Neural crest cell (in vitro differentiated cells): ENCODE measurements at places on chromosomes 11 and 22.

GRCh38 chr22:42623756-42624441, 9.2 kb upstream of the POLDIP3 start:
- DNase-seq, result no peak

DNA sequence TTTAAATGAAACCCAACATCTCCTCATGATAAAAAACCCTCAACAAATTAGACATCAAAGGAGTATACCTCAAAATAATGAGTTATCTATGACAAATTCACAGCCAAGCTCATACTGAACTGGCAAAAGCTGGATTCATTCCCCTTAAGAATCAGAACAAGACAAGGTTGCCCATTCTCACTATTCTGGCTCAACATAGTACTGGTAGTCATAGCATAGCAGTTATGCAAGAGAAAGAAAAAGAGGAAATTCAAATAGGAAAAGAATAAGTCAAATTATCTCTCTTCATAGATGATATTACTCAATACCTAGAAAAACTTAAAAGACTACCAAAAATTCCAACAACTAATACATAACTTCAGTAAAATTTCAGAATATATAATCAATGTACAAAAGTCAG, 29.4 kb upstream of the XKR3 start:
- DNase-seq, result no peak

- no peak for DNase-seq
Observed at GRCh38 chr11:81494431-81494830, 1239.2 kb downstream of the FAM181B start.

DNA sequence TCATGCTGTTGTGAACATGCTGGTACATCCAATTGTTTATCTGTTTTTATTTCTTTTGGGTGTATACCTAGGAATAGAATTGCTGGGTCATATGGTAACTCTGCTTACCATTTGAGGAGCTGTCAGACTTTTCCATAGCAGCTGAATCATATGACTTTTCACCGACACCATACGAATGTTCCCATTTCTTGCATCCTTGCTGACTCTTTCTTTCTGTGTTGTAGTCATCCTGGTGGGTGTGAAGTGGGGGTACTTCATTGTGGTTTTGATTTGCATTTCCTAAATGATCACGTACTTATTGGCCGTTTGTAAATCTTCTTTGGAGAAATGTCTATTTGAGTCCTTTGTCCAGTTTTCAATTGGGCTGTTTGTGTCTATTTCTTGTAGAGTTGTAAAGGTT, 26.5 kb downstream of the ATXN10 start:
- no peak for DNase-seq

DNA sequence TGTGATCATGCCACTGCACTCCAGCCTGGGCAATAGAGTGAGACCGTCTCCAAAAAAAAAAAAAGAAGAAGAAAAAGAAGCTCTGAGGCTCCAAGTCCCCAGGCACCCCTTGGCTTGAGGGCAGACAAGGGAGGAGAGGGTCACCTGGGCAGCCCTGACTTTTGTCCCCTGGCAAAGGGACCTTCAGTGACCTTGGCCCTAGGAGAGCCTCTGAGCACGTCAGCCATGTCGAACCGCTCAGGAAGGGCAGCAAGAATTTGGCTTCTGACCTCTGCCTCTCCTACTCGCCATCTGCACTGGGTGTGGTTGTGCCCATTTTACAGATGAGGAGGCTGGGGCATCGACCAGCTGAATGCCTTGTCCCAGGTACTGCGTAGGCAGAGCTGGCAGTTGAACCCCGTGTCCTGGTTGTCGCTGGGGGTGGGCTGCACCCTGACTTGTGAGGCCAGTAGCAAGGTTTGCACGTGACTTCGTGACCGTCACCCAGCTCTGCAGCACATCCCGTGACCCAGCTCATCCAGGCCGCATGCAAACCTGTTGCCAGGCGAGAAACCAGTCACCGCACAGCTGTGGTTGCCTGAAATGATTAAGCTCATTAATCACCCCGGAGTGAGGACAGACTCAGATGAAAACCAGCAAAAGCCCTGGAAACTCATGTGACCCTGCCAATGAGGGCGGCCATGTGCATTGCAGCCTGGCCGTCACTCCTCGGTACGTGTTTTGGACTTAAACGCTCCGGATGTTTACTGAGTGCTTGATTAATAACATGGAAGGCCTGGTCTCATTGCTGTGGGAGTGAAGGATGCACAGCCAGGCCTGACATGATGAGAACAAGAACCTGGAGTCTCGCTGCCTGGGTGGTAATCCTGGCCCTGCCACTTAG, 47.7 kb upstream of the PPP6R3 start:
- no peak for DNase-seq

DNA sequence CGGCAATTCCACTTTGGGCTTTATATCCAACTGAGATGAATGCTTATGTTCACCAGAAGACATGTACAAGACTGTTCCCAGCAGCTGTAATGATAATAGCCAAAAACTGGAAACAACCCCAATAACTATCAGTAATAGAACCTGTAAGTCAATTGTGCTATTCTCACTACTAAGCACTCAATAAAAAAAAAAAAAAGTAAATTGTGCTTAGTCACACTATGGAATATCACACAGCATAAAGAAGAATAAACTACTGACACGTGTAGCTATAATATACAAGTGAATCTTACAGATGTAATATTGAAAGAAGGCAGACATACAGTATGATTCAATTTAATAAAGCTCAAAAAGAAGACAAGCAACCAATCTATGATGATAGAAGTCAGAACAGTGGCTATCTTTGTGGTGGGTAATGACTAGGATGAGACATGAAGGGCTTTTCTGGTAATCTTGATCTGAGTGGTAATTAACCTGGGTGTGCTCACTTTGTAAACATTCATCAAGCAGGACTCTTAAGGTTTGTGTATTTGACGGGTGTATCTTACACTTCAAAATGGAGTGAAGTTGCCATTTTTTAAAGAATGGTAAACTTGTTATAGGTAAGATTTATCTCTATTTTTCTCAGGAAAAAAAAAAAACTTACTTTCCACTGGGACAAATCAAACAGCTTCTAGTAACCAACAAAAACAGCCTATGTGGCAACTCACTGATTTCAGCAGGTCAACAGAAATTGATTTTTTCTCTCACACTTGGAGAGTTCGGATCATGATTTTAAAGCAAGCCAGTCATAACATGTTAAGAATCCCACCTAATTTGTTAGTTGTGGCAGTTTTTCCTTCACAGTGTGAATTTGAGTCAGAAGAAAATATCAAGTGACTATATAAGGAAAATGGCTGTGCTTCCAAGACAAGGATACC, 84.2 kb downstream of the CCDC83 start:
- DNase-seq, result no peak

DNA sequence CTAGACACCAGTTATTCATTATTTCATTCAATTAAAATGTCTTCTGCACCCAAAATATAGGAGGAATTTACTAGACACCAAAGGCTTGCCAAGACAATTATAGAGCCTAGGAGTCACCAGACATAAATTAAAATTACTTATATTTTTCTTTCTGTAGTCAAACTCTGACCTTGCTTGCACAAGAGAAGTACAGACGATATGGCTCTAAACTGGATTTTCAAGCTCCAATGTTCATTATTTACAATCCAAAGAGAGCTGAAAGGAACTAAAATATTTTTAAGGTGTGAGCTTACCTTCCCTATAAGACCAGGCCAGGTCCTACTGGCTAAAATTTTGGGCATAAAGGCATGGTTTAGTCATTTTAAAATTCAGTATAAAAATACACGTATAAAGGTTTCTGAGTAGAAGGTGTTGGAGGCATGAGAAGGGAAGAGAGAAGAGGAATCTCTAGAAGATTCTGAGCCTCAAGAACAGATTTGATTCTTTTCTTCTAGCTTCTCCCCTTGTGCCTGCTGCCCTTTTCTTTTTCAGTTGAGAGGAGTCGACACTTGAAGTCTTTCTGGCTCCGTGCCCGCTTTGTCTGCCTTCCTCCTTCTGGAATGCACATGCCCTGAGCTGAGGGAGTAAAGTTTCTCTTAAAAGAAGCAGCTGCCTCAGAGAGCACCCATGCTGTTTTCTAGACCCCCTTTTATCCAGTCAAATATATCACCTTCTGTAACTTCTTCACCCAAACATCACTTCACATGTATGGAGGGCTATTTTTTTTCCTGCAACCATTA, 13.5 kb downstream of the C11orf97 start:
- no peak for DNase-seq

DNA sequence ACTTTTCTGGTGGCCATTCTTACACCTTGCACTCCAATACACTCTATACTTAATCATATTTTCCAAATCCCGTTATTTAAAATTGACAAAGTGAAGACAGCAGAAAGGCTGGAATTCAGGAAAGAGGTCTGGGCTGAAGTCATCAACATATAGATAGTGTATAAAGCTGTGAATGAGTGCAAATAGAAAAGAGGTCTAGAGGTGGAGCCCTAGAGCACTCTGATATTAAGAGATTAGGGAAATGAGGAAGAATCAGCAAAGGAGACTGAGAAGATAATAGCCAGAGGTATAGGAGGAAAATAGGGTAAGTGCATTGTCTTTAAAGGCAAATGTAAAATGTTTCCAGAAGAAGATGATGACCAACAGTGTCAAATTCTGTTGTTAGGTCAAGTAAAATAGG, 7.9 kb downstream of the CTR9 start:
- DNase-seq, result no peak

DNA sequence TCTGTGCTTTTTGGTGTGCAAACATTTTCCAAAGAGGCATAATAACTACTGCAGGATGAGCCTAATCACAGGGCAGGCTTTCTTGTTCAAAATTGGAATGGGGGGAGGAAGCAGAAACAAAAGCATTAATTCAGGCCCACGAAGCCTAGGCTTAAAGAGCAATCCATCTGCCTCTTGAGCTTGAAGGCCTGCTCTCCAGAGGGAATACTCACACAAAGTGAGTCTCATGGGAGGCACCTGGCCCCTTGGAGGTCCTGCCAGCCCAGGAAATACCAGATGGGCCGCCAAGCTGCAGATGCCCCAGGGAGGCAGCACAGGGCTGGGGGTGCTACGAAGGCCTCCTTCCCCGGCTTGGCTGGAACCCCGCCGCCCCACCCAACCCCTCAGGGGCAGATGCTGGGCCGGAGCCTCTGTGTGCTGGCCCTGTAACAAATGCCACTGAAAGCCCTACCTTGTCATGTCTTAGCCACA, 39.3 kb upstream of the COMT start:
- no peak for DNase-seq

DNA sequence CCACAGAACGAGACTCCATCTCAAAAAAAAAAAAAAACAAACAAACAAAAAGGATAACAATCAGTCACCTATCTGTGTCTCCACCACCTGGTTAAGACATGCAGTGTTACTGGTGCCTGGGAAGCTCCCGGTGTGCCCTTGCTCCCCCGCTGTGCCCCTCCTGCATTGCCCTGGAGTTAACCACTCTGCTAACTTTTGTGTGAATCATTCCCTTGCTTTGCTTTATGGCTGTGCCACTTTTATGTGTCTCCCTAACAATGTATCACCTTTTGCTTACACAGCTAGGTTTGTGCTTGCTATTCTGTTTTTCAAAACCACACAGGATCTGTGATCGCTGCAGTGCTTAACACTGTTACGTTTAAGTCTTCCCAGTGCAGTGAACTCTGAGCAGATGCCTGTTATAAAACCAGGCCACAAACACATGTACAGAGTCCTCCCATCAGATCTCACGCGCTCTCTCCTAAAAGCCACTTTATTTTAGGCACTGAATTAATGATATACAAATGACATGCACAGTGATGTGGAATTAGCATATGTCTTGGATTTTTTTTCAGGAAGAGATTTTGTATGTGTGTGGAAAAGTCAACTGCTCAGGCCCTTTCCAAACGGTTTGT, 69.9 kb downstream of the BUD13 start:
- DNase-seq, result no peak

DNA sequence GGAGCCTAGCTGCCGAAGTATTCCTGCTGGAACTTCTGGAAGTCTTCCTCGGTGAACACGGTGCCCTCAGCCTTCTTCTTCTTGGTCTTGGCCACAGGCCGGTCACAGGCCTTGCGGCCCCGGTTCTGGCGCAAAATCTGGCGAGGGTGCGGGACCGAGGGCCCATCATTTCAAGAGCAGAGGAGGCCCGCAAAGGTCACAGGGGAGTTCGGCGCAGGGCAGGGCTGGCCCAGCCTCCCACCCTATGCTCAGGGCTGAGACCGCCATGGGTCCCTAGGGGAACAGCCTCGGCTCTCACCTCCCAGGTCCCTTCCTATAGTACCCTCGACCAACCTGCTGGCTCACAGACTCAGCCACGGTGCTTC, 3.1 kb downstream of the RPS19BP1 start:
- no peak for DNase-seq

DNA sequence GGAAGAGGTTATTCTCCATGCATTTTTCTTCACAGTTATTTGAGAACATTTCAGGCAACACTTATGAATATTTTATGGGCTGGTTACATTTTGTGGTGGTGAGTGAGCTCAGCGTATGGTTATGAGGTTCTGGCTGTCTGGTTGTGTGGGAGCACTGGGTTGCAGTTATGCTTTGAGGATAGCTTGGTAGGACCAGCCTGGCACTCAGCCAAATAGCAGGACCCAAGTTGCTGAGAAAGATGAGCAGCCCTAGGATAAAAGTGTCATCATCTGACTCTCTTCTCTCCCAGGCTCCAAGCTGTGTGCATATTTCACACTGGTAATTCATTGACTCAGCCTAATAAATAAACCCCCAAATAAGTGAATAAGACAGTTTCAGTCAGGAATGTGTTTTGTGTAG, 8.1 kb upstream of the SRSF8 start:
- no peak for DNase-seq

DNA sequence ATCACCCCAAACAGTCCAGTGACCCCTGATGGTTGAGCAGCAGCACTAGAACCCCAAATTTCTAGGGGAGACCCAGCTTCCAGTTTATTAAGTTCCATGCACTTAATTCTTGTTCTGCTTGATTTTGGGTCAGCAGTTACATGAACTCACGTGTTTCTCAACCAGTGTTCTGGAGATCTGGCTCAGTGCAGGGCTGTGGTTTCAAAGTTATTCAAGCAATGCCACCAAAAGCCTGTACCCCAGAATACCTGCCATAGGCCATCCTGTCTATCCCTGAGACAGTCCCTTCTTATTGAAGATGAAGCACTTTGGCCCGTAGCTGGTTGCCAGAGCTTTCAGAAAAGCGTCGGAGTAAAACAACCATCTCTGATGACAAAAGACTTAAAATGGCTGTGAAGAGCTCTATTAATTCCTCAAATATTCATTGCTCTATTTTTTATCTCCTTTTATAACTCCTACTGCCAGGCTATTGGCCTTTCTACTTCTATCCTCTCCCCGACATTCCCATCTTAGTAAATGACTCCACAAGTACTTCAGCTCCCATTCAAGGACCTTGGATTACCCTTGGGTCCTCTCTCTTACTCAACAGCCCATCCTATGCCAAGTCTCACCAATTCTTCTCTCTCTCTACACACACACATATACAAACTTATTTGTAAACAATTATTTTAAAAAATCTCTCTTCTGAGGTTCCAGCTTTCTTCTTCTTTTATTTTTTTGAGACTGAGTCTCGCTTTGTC, 18.0 kb upstream of the VPREB1 start:
- DNase-seq, result no peak

GRCh38 chr22:44206330-44206645, 25.6 kb downstream of the PARVG start:
- DNase-seq, result no peak

- no peak for DNase-seq
Observed at GRCh38 chr11:35615921-35616900, 2.0 kb upstream of the FJX1 start.

GRCh38 chr22:35335468-35335867, 35.8 kb downstream of the TOM1 start:
- DNase-seq, result no peak

GRCh38 chr22:26667140-26667539, 9.8 kb downstream of the MIAT start:
- no peak for DNase-seq
